Activated T-helper 2 cell treated with anti-CD3 and anti-CD28 coated beads, Interferon-gamma antibody, Interleukin-2, Interleukin-4, amounts not matched to agents 10 μg/mL and 5 μg/mL and 100 μg/mL, durations not matched to agents 14 hours and 24 hours and 36 hours (primary cell): ENCODE measurements at places on chromosomes 16 and 17. TPM values are rescaled to one million over a fixed set of nuclear protein-coding genes. Genes with fewer than 3 reads are reported as not detected.

Gene MRPL28
- total RNA-seq: 92.5 and 92.9 TPM in 2 replicates

Gene DUSP3
- total RNA-seq: 12.6 and 14.8 TPM in 2 replicates

Gene PRSS36
- 0.07 and 0.14 TPM in 2 replicates for total RNA-seq

Gene TEKT5
- not detected in 2 replicates for total RNA-seq

Gene DCAKD
- total RNA-seq: 30.0 and 31.0 TPM in 2 replicates

Gene YBX2
- 0.43 and 0.51 TPM in 2 replicates for total RNA-seq

Gene TNP2
- not detected in 2 replicates for total RNA-seq

Gene ZP2
- not detected in 2 replicates for total RNA-seq
